ENCODE measurements at places on chromosomes 4 and X. TPM values are rescaled to one million over a fixed set of nuclear protein-coding genes. Genes with fewer than 3 reads are reported as not detected.

AVPR2 gene
- total RNA-seq = 0.89 TPM

HHIP gene
- total RNA-seq = 3.6 TPM

ARHGEF38 gene
- 0.10 TPM for total RNA-seq

BMP2K gene
- 48.3 TPM for total RNA-seq

WAS gene
- total RNA-seq = 5.6 TPM

PDCL2 gene
- total RNA-seq = not detected

APLN gene
- total RNA-seq = 2.4 TPM

TENM3 gene
- total RNA-seq = 10.2 TPM

CT45A7 gene
- not detected for total RNA-seq

TTC29 gene
- 0.49 TPM for total RNA-seq

XK gene
- total RNA-seq = 5.9 TPM

MSX1 gene
- 6.1 TPM for total RNA-seq

ING2 gene
- total RNA-seq = 13.2 TPM

SRD5A3 gene
- total RNA-seq = 6.5 TPM

CTAG1B gene
- not detected for total RNA-seq

IL2 gene
- not detected for total RNA-seq

ADH1A gene
- total RNA-seq = not detected

LAMTOR3 gene
- total RNA-seq = 34.0 TPM

STARD8 gene
- 4.5 TPM for total RNA-seq

POU3F4 gene
- 0.10 TPM for total RNA-seq

ABLIM2 gene
- 5.0 TPM for total RNA-seq
